ENCODE measurements at places on chromosomes 1 and 21. TPM values are rescaled to one million over a fixed set of nuclear protein-coding genes. Genes with fewer than 3 reads are reported as not detected.

DNA sequence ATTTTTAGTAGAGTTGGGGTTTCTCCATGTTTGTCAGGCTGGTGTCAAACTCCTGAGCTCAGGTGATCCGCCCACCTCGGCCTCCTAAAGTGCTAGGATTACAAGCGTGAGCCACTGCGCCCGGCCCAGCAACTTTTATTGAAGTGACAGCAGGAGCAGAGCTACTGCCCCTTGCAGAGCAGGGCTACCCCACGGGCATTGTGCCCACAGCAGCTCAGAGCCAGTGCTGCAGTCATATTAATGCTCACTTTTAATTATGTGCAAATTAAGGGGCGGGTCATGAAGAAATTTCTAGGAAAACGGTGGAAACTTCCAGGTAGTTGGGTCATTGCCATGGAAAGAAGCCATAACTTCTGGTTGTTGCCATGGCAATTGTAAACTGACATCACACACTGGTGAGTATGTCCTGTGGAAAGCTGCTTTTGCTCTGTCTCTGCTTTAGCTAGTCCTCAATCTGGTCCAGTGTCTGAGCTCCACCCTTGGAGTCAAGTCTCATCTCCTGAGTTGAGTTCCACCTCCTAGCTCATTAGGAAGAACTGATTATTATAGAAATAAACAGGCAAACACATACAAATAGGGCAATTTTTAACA lies 127.3 kb upstream of the ADGRL4 start:
- no peak overlapping the region for H3K27ac ChIP-seq
- no peak for DNase-seq
- H3K27me3 ChIP-seq, result no peaks in the 10 kb centered on the region
- no peaks in the 10 kb centered on the region for H3K36me3 ChIP-seq

GRCh38 chr1:59625384-59625783 lies 189.4 kb upstream of the HOOK1 start:
- no peak for DNase-seq
- H3K36me3 ChIP-seq, result no peaks in the 10 kb centered on the region
- H3K27me3 ChIP-seq, result peaks cover 1% of the 10 kb centered on the region
- no peaks in the 10 kb centered on the region for H3K4me1 ChIP-seq
- no peak overlapping the region for H3K4me3 ChIP-seq

The PLA2G2D gene
- total RNA-seq, result not detected

GRCh38 chr1:241422470-241422869 lies 65.5 kb upstream of the RGS7 start:
- no peak for DNase-seq
- peaks cover 3% of the 10 kb centered on the region for H3K4me1 ChIP-seq
- no peak overlapping the region for H3K27ac ChIP-seq
- peaks cover 13% of the 10 kb centered on the region for H3K36me3 ChIP-seq
- peaks cover 8% of the 10 kb centered on the region for H3K27me3 ChIP-seq

The LRP8 gene
- total RNA-seq, result 57.9 TPM

The KRTAP19-2 gene
- not detected for total RNA-seq
